ENCODE measurements at places on chromosomes 11 and 22.

DNA sequence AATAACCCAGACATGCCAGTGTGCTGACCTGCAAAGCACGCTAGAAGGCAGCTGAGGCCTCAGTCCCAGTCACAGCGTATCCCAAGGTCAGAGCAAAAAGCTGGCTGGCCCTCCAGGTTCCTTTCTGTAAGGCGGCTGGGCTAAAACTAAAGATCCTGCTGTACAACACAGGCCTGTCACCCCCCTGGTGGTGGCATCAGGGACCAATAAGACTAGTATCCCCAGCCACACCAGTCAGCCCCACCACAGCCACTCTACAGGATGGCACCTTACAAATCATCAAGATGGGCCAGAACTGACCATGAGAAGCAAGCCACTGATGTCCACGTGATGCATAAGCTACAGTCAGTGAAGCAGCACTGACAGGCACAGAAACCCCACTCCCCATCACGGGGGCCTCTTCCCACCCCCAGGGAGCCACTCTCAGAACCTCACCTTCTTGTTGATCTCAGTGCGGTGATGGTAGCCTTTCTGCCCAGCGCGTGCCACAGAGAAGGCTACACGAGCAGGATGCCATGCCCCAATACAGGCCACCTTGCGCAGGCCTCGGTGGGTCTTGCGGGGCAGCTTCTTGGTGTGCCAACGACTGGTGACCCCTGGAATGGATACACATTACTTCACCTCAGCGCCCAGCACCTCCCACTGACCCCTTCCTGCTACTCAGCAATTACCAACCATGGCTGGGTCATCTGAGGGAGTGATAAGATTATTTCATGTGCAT, 5.0 kb downstream of the RPL3 start:
- DNase-seq, result no peak

GRCh38 chr11:47440054-47440476, 8.9 kb downstream of the RAPSN start:
- DNase-seq, result no peak

DNA sequence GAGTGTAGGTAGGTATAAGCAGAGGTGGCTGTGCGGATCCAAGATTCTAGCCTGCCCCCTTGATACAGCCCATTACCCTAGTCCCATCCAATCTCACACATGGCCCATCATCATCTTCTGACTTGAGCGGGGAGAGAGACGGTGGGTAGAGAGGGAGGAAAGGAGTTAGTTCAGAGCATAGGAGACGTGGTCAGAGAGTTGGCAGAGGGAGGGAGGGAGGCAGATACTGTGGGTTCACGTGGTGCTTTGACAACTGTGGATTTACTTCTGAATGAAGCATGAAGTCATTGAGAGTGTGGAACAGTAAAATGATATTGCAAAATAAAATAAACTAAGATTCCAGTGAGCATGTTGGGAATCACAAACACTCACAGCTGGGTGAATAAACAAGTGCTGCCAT, 31.4 kb upstream of the VPREB1 start:
- DNase-seq, result no peak

GRCh38 chr11:111443640-111444039, 64.6 kb upstream of the POU2AF1 start:
- DNase-seq, result no peak
